ENCODE measurements at places on chromosomes 12 and 14.

- no peak for DNase-seq
Measured at GRCh38 chr12:4530982-4531586, 7.6 kb upstream of the RAD51AP1 start.

DNA sequence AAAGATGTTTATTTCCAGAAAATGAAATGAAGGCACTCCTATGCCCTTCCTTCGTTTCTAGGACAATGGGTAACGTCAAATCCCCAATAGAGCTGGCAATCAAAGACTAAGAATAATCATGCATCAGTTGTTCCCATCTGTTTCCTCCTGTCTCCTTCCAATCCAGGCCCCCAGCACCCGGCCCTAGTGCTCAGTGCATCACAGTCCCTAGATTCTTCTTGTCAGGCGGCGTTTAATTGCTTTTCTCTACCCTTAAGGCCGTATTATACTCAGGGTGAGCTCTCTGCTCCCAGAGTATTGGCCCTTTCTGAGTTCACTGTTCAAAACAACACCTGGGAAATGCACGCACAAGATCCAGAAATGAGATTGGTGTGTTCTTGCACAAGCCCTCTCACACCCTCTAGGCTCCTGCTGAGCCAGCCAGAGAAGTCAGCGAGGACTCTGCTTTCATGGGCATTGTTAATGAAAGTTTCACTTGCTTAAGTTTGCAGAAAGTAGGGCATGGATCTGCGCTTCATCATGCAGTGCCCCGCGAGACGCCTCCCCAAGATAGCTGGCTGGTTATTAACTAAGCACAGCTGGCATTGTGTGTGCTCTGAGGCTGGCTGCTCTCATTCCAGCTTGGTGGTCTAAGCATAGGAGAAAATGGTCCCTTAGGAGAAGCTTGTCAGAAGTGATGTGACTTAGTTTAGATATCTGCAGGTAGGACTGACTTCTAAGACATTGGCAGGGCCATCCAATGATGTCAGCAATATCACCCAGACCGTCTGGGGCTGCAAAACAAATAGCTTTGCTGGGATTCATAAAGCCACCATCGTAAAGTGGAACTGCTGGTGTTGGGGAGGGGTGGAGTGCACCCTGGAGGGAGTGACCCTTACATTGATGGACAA lies 28.7 kb downstream of the CRACR2A start:
- no peak for DNase-seq

DNA sequence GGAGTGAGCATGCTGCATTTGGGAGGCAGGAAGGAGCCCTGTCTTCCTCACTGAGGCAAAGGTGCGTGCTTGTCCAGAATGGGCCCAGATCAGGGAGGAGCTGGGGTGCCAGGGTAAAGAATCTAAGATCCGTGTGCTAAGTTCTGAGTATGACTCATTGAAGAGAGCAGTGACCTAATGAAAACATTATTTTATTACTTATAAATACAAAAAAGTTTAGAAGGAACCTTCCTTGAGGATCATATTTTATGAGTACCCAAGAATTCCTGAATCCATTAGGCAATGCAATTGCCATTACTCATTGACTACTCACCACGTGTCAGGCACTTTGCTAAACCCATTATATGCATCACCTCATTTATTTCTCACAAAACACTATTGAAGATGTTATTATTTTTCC lies 264.7 kb downstream of the EGLN3 start:
- DNase-seq, result no peak

- no peak for DNase-seq
Measured at GRCh38 chr12:109757671-109758265, 44.1 kb downstream of the FAM222A start.

GRCh38 chr12:24664161-24664880 lies 284.6 kb downstream of the BCAT1 start:
- no peak for DNase-seq

- no peak for DNase-seq
Measured at GRCh38 chr12:20492251-20492760, 124.0 kb downstream of the PDE3A start.

- DNase-seq, result no peak
Measured at GRCh38 chr12:96244826-96245225, 50.7 kb downstream of the ELK3 start.

DNA sequence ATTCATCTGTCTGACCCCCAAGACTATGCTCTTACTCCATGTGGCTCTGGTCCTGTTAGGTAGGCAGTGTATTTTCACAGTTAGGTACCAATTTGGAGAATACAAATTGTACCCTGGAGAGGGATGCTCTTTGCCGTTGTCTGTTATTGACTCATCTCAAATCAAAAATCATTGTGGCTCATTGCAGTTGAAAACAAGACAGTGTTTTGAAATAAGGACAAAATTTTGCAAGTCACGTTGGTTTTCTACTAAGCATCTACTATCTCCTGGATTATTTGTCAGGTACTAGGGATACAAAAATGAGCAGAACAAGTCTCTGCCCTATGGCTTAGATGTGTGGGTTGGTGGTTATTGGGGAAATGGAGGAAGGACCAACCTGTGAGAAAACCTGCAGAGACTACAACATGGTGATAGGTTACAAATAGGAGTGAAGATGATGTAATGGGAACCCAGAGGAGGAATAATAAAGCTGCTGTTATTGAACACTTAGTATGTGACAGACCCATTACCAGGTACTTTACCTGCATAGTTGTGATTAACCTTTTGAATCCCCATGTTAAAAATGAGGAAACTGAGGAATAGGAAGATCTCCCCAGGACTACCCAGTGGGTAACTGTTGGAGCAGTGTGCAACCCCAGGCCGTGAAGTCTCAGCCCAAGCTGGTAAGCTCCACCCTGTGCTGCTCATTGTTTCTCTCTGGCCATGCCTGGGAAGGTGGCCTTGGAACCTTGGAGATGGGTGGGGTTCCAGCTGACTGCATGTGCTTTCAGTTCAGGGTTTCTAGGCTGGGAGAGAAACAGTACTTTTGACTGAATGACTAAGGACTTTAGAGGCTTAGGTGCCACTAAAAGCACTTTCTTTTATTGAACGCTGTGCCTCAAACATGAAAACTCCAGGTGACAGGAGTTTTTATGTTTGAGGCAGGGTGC lies 72.9 kb upstream of the SRSF5 start:
- no peak for DNase-seq

GRCh38 chr14:61749264-61749663 lies 13.0 kb upstream of the SNAPC1 start:
- no peak for DNase-seq

GRCh38 chr14:22524784-22525161 lies 64.3 kb downstream of the DAD1 start:
- no peak for DNase-seq

DNA sequence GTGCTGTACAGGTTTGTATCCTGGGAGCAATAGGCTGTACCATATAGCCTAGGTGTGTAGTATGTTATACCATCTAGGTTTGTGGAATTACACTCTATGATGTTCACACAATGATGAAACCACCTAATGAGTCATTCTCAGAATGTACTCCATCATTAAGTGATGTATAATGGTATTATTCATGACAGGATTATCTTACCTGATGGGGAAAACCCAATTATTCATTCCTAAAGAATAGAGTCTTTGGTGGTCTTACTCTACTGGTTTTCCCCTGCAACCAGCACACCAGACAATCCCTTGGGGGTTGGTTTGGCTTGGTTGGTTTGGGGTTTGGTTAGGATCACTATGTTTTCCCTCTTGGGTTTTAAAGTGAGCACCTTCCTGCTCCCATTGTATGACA lies 12.6 kb upstream of the OR10P1 start:
- no peak for DNase-seq

DNA sequence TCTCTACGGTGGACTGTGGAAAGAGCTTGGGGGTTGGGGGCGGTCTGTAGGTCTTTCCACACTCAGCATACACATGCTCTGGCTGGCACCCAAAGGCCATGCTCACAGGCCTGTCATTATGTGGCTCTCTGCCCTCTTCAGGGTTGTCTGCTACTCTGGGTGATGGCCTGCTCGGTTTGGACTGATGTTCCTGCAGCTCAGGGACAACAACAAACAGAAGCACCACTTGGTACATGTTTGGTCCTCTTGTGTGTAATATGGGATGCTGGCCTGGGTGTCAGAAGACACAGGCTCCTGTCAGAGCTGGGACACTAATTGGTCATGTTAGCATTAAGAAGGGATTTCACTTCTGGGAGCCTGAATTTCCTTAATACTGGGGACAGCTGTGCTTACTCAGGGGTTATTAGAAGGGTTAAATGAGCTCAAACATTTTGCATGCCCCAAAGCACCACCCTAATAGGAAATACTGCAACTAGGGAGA lies 32.7 kb upstream of the SELPLG start:
- no peak for DNase-seq

DNA sequence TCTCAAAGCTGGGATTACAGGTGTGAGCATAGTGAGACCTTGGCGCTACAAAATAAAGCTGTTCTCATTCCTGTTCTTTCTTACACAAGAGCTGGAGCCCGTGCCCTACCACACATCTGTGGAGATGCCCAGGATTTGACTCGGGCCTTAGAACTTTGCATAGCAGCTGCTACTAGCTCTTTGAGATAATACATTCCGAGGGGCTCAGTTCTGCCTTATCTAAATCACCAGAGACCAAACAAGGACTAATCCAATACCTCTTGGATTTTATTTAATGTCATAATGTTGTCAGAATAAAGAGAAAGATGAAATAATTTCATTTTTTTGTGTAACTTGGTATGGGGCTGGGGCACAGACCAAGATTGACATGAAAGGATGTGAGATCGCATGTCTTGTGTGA lies 7.6 kb downstream of the PNP start:
- DNase-seq, result no peak

- no peak for DNase-seq
Measured at GRCh38 chr12:12533238-12533829, 29.3 kb downstream of the DUSP16 start.

DNA sequence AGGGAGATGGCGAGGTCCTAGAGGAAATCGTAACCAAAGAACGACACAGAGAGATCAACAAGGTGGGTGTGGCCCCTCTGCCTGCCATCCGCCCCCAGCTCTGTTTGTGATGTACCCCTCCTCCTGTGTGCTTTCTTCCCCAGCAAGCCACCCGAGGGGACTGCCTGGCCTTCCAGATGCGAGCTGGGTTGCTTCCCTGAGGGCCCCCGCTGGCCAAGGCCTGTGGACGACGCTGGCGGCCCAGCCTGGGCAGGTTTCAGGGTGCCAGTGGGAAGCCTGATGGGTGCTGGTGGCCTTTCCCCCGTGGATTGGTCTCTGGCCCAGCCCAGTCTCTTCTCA lies 2.0 kb downstream of the ARL6IP4 start:
- no peak for DNase-seq

GRCh38 chr12:15815730-15816129 lies 26.5 kb upstream of the EPS8 start:
- DNase-seq, result no peak
